ENCODE measurements at places on chromosomes 1 and 21.

DNA sequence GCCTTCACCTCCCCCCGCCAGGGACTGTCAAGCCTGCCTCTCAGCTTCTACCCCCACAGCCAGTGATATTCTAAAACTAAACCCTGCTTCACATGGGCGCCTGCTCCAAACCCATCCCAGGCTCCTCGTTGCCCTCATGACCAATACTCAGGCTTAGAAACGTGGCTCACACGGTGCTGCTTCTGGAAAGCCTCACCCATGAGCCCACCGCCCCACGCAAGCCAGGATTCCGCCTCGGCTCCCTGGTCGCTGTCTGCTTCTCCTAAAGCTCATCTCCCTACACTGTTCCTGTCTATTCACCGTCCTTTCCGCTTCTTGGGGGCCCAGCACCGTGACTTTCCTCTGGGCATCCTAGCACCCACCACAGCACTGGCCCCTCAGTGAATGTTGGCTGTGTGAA is 72.5 kb downstream of the NID1 start:
- DNase-seq: no peak

DNA sequence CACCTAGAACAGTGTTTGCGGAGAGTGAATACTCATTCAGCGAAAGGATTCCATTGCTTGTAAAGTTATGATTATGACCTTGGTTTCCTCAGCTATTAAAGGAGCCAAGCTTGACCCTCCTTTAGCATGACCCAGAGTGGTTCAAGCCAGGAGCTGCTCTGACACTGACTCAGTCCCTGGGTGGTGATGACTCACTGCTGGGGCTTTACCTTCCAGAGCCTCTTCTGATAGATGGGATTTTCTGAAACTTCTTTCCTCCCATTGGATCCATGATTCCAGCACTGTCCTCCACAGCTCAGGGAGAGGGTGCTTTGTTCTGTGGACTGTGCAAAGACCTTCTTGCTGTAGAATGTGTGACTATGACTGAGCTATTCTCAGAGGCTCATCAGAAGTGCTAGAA is 77.4 kb downstream of the S1PR1 start:
- DNase-seq: no peak

GRCh38 chr1:148385371-148386030 is 97.6 kb downstream of the PPIAL4G start:
- no peak for DNase-seq

GRCh38 chr1:51564124-51564523 is 45.1 kb upstream of the EPS15 start:
- DNase-seq: no peak

DNA sequence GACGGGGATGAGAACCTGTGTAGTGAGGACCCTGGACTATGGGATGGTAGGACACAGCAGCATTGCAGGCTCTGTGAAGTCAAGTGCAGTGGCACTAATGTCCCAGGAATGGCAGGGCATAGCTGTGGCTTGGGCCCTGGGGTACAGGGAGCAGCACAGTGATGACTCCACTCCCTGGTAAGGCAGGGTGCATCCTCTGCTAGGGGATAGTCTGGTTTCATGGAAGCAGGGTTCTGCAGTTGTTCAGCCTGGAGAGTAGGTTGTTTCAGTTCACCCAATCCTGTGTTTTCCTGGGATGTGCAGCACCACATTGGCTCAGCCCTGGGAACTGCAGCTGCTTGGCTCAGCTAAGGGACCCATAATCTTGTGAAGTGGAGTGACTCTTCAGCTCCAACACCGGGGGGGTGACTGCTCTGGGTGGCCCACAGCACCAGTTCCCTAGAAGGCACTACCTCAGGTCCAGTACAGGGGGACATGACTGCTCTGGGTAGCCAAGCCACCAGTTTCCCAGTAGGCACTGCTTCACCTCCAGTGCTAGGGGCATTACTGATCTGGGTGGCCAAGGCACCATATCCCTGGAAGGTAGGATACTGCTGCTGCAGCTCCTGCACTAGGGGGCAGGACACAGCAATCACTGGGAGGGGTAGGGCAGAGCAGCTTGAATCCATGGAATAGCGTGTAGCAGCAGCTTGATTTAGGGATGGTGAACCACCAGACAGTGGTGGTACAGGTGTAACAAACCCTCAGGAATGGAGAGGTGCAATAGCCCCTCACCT is 15.3 kb upstream of the C1orf185 start:
- DNase-seq: no peak

- no peak for DNase-seq
Measured at GRCh38 chr1:201269900-201270410, 13.4 kb upstream of the PKP1 start.

GRCh38 chr1:161044535-161044907 is 1.3 kb downstream of the USF1 start:
- no peak for DNase-seq

DNA sequence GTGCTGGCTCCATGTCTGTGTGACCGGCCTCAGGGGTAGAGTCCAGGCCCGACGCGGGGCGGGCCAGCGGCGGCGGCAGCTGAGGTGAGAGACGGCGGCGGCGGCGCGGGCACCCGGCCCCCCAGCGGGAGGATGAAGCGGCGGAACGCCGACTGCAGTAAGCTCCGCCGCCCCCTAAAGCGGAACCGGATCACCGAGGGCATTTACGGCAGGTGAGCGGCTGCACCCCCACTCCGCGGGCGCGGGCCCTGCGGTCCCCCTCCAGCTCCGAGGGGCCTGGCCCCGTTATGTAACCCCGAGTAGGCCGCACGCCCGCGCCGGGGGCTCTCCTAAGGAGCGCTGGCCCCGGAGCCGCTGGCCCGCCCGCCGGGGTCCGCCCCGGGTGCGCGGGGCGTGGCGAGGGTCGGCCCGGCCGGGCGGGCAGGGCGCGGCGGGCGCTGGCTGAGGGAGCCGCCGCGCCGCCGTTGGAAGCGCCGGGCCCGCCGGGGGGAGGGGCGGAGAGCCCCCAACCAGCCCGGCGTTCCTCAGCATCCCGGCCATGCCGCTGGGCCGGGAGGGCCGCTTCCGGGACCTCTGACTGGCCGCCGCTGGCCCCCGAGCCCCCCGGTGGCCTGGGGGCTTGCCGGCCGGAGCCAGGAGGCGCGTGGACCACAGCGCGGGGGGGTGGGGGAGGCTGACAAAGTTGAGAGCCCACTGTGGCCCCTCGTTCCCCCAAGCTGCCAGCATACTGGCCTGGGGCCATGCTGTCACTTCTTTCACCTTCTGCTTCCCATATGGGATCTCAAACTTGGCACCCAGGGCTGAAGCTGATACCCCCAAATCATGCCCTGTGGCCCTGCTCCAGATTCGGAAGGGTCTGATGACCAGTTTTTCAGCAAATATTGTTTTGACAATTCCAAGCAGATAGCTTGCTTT is 527 bp downstream of the MACO1 start:
- DNase-seq: peak; percentile 57

GRCh38 chr21:44529503-44530125 is 10.4 kb downstream of the KRTAP10-1 start:
- no peak for DNase-seq

DNA sequence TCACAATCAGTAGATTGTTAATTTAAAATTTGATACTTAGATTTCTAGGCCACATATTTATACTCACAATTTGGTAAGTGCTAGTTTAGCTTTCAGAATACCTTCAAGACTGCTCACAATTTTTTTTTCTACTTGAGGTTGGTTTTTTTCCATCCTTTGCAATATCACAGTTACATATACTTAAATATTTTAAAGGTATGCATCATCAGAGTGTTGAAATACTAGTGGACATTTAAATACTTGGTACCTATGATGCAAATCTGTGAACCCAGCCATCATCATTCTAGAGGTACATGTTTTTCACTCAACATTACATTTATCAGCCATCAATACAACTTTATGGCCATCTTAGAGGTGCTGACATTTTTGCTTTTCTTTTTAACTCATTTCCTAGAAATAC is 6.2 kb upstream of the LRRC40 start:
- no peak for DNase-seq

- no peak for DNase-seq
Measured at GRCh38 chr1:224539971-224540370, 76.1 kb upstream of the CNIH3 start.

DNA sequence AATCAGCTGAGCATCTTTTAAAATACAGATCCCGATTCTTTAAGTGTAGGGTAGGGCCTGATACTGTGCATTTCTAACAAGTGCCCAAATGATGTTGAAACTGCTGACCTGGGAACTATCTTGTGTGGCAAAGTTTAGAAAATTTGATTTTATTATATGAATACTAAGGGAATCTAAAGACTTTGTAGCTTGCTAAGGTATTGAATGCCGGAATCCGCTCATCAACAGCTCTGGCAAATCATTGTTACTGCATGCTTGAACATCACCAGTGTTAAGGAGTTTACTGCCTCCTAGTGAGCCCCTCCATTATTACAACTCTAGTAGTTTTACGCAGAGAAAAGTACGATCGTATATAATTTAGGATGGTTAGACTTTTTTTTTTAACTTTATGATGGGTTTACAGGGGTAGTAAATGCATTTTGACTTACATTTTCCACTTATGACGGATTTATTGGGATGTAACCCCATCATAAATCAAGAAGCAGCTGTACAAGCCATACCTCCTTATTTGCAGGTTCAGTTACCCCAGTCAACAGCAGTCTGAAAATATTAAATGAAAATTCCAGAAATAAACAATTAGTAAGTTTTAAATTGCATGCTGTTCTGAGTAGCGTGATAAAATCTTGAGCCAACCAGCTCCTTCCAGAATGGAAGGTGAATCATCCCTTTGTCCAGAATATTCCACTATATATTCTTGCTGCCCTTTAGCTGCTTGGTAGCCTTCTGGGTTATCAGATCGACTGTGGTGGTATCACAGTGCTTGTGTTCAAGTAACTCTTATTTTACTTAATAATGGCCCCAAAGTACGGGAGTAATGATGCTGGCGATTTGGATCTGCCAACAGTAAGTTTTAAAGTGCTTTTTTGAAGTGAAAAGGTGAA is 892 bp downstream of the TYW3 start:
- DNase-seq: no peak

GRCh38 chr1:169933984-169934725 is 40.5 kb upstream of the SCYL3 start:
- DNase-seq: no peak

DNA sequence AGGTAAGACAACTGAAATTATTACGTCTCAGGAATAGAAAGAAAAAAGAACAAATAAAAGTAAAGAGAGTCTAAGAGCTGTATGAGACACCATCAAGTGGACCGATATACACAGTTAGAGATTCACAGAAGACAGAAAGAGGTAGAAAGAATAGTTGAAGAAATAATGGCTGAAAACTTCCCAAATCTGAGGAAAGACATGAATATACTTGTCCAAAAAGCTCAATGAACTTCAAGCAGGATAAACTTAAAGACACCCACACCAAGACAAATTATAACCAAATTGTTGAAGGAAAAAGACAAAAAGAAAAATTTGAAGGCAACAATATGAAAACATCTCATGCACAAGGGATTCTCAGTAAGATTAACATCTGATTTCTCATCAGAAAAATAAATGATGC is 19.6 kb upstream of the WNT3A start:
- no peak for DNase-seq

GRCh38 chr1:41664861-41665640 is 180.6 kb upstream of the EDN2 start:
- no peak for DNase-seq

DNA sequence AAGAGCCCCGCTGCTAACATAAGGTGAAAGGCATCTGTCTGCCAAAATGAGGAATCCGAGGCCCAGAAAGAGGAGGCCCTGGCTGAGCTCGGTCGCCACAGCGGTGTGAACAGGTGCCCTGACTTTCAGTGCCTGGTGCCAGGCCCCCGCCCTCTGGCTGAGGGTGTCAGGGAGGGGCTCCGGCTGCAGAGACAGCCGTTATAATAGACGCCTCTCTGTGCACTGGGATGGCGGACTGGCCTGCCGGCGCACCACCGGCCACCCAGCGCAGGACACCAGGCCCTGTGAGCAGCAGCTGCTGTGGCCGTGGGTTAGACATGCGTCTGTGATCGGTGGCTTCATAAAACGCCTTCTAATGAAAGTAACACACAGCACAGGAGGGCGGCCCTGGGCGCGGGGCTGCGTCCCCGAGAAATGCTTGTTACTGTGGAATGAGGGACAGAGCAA is 51.4 kb upstream of the ACTRT2 start:
- no peak for DNase-seq

- DNase-seq: no peak
Measured at GRCh38 chr1:215887627-215888026, 320.5 kb downstream of the KCTD3 start.

DNA sequence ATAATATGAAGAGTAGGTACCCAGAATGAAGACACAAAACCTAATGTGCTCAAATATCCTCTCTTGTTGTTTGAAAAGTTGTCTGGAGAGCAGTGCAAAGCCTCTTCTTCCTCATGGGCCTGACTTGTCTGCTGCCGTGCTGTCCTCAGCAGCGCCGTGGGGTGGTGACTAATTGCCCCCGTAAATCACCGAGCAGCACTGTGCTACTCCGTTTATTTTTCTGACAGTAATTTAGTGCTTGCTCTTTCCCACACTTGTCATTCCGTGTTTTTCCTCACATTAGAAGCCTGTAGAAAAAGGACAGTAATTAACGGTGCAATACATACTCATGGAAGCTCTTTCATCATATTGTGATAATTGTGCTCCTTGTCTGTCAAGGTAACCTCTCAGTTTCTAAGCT is 114.8 kb upstream of the BARHL2 start:
- no peak for DNase-seq

DNA sequence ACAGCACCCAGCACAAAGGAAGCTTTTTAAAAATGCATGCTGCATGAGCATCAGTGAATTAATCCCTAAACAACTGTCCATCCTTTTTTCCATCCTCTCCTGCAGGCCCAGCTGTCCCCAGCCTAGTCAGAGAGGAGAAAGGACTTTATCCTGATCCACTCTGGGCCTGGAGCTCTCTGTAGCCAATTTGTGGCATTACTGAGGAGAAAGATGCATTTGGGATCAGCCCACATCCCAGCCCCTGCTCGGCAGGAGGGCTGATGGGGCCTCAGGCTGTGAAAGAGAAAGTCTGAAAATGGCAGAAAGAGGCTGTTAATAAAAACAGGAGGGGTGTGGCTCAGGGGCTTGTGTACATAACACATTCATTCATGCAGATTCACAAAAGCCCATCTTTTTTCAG is 37.5 kb upstream of the ATP2B4 start:
- no peak for DNase-seq

DNA sequence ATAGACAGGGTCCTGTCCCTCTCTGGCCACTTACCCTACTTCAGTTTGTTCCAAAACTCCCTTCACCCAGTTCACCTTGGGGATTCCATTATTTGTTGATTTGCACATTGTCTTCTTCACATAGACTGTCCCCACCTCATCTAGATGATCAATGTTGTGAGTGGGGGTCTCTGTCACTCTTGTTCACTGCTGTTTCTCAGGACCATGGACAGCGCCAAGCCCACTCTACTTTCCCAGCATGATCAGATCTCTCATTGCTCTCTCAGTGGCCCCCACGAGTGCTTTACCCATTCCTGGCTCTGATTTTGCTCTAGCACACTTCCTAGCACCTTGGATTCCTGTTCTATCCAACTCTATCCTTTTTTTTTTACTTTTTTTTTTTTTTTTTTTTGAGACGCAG is 45.4 kb upstream of the IGSF21 start:
- DNase-seq: no peak

Data from stimulated activated CD8-positive, alpha-beta memory T cell treated with anti-CD3 and anti-CD28 coated beads, Interleukin-4, amount 100 ng/mL, for 24 hours (primary cell).